CMK (cell line): ENCODE measurements at places on chromosomes 1 and 21.

DNA sequence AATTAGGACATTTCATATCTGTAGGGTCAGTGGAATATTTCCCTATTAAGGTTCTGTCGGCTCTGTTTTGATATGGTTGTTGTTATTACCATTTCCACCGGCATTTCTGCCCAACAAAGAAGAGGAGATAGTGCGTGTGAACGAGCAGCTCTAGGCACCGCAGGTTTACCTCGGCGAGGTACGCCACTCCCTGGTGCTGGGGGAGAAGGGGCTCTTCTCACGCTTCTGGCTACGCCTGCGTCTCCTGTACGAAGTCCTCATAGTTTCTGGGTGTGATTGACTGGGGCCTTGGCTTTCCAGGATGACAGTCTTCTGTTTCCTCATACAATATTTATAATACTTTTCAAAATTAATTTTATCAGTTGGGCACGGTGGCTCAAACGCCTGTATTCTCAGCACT lies 54.4 kb upstream of the DIP2A start:
- no peak for DNase-seq

GRCh38 chr1:113905435-113905861 lies 322 bp downstream of the DCLRE1B start:
- DNase-seq, result no peak

GRCh38 chr21:46234436-46234950 lies 5.9 kb upstream of the LSS start:
- no peak for DNase-seq

- no peak for DNase-seq
These were observed 36.6 kb downstream of the MORN1 start for GRCh38 chr1:2354511-2355372.

DNA sequence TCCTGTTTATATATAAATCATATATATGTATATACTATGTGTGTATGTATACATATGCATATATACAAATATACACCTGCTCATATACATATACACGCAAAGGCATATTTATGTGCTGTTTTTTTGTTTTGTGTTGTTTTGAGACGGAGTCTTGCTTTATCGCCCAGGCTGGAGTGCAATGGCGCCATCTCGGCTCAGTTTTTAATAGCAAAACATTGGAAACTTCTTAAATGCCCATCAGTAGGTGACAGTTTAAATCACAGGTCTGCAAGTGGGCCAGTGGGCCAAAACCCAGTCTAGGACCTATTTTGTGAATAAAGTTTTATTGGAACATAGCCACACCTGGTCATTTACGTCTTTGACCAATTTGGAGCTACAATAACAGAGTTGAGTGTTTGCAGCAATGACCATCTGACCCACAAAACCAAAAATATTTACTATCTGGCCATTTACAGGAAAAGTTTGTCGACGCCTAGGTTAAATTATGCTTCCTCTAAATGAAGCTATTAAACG lies 132.3 kb downstream of the TOMM20 start:
- no peak for DNase-seq

GRCh38 chr1:205927676-205928075 lies 15.6 kb downstream of the SLC26A9 start:
- DNase-seq, result no peak
